ENCODE measurements at places on chromosomes 2 and 18.

DNA sequence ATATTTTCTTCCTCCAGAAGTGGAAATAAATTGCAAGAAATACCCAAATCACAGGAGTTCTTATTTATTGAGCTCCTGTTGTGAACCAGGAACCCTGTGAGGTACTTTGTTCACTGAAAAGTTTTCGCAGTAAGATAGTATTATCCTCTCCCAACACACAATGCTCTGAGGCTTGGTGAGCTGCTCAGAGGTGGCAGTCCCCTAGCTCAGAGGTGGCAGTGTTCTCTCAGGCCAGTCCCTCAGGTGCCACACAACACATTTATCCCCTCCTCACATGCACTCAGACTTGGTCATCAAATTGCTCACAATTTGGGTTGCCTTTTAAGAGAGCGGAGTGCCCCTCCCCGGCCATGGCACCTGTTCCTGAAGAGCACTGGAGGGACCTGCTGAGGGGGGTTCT, 25.9 kb downstream of the FAM228A start:
- H3K4me1 ChIP-seq = no peaks in the 10 kb centered on the region
- H3K4me3 ChIP-seq = no peak overlapping the region

GRCh38 chr2:68367953-68368653, 3.0 kb downstream of the PLEK start:
- H3K4me3 ChIP-seq = no peak overlapping the region
- H3K4me1 ChIP-seq = no peaks in the 10 kb centered on the region
- H3K27ac ChIP-seq = no peak overlapping the region
- DNase-seq = no peak
- no peaks in the 10 kb centered on the region for H3K27me3 ChIP-seq

- no peaks in the 10 kb centered on the region for H3K36me3 ChIP-seq
- H3K27ac ChIP-seq = no peak overlapping the region
- no peaks in the 10 kb centered on the region for H3K27me3 ChIP-seq
- no peak overlapping the region for H3K4me3 ChIP-seq
- no peak for DNase-seq
- H3K4me1 ChIP-seq = no peaks in the 10 kb centered on the region
These were observed 1023.0 kb upstream of the ACVR2A start for GRCh38 chr2:146821836-146822316.

DNA sequence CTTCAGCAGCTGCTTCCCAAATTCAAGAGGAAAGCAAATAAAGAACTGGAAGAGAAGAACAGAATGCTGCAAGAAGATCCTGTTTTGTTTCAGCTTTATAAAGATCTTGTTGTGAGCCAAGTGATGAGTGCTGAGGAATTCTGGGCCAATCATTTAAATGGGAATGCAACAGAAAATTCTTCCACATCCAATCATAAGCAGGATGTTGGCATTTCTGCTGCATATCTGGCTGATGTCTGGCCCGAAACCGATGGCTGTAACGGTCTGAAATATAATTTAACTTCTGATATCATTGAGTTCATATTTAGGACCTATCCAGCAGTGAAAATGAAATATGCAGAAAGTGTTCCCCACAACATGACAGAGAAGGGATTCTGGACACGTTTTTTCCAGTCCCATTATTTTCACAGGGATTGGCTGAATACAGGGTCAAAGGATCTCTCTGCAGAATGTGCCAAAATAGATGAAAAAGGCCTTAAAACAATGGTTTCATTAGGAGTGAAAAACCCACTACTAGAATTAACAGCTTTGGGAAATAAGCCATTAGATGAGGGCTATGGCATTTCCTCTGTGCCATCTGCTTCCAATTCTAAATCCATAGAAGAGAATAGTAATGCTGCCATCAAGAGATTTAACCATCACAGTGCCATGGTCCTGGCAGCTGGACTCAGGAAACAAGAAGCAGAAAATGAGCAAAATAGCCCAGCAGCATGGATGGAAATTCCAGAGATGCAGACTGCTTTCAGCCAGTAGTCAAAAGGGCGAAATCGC, 175.6 kb downstream of the MC4R start:
- no peak for DNase-seq
- H3K36me3 ChIP-seq = no peaks in the 10 kb centered on the region
- no peak overlapping the region for H3K4me3 ChIP-seq

GRCh38 chr2:20781656-20782265, 41.1 kb downstream of the LDAH start:
- DNase-seq = no peak
- H3K27ac ChIP-seq = no peak overlapping the region
- no peaks in the 10 kb centered on the region for H3K27me3 ChIP-seq
- no peaks in the 10 kb centered on the region for H3K4me1 ChIP-seq
- no peak overlapping the region for H3K4me3 ChIP-seq

- H3K27ac ChIP-seq = no peak overlapping the region
- H3K36me3 ChIP-seq = peaks cover 21% of the 10 kb centered on the region
- peaks cover 4% of the 10 kb centered on the region for H3K4me1 ChIP-seq
- H3K4me3 ChIP-seq = no peak overlapping the region
- DNase-seq = no peak
- no peaks in the 10 kb centered on the region for H3K27me3 ChIP-seq
These were observed 172.0 kb downstream of the MGAT5 start for GRCh38 chr2:134425724-134426496.

DNA sequence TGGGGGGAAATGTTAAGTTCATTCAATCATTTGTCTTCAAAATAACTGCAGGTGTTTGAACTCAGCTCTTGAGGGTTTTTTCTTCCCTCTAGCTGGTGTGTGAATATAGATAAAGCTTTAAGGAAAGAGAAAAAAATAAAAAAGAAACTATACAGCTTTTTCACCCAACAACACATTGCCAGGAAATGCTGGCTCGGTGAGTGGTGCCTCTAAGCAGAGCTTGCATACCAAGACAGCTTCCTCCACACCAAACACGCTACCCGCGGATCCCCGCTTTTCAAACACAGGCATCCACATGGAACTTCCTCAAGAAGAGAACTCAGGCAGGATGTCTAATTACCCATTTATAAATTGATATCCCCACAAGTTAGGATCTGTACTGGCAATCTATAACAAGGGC, 69.8 kb upstream of the TANK start:
- H3K4me1 ChIP-seq = peaks cover 4% of the 10 kb centered on the region
- no peaks in the 10 kb centered on the region for H3K36me3 ChIP-seq
- no peaks in the 10 kb centered on the region for H3K27me3 ChIP-seq
- DNase-seq = no peak

DNA sequence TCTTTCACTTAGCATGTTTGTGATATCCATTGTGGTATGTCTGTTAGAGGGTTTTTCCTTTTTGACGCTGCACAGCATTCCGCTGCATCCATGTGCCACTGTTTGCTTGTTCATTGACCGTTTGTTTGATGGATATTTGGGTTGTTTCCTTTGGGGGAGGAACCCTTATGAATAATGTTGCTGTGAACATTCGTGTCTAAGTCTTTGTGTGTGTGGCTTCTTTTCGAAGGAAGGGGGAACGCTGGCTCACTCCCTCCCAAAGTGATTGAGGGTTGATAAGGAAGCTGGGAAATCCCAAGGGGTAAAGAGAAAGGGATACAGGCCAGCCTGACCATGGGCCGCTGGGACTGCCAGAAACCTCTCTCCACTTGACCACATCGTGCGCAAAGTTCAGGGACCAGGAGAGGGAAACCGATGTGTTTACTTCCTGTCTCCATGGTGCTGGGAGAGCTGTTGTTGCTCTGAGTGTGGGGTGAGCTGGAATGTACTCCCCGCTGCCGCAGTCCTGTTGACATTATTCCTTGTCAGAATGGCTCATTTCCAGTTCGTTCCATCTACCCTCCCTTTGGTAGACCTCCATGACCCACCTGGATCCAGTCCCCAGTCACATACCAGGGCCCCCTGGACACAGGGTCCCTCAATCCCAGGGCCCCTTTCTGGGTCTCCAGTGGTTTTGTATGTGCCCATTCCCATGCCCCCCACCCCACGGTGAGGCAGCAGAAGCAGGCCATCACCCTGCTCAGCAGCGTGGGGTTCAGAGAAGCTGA, 39.6 kb downstream of the HS1BP3 start:
- H3K27me3 ChIP-seq = no peaks in the 10 kb centered on the region
- H3K4me3 ChIP-seq = no peak overlapping the region
- peaks cover 33% of the 10 kb centered on the region for H3K4me1 ChIP-seq
- peaks cover 4% of the 10 kb centered on the region for H3K36me3 ChIP-seq

DNA sequence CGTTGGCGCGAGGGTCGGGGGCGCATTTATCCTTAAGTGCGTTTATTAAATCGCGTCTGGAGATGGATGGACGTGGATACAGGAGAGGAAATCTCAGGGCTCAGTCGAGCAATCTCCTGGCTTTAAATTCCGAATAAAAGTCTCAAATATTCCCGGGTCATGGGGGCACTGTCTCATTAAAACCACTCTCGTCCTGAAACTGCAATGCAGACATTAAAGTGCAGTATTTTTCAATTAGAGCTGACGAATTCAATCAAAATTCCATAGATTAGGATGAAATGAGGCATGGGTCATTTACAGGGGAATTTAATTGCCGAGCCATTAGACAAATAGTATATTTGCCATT, 10.7 kb upstream of the GBX2 start:
- peaks cover 25% of the 10 kb centered on the region for H3K4me1 ChIP-seq
- no peak for DNase-seq
- no peaks in the 10 kb centered on the region for H3K36me3 ChIP-seq
- H3K27me3 ChIP-seq = peaks cover 76% of the 10 kb centered on the region
- H3K27ac ChIP-seq = peak overlapping the region; percentile 56

DNA sequence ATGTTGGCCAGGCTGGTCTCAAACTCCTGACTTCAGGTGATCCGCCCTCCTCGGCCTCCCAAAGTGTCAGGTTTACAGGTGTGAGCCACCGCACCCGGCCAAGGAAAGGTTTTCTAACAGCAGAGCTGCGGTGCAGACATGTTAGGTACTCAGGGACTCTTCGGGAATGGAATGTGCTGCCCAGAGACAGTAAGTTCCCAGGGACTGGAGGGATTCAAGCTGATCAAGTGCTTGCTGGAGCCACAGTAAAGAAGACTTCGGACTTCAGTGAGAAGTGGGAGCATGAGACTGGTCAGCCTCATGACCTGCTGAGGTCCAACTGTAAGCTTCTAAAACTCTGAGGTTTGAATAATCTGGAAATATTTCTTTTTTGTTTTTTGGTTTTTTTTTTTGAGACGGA, 7.8 kb upstream of the DES start:
- no peaks in the 10 kb centered on the region for H3K36me3 ChIP-seq
- peaks cover 25% of the 10 kb centered on the region for H3K27me3 ChIP-seq
- H3K4me1 ChIP-seq = peaks cover 4% of the 10 kb centered on the region
- no peak overlapping the region for H3K27ac ChIP-seq

GRCh38 chr2:120715941-120716340, 19.7 kb upstream of the GLI2 start:
- DNase-seq = no peak
- no peak overlapping the region for H3K27ac ChIP-seq
- no peaks in the 10 kb centered on the region for H3K36me3 ChIP-seq
- peaks cover 27% of the 10 kb centered on the region for H3K27me3 ChIP-seq
- no peaks in the 10 kb centered on the region for H3K4me1 ChIP-seq
- no peak overlapping the region for H3K4me3 ChIP-seq

DNA sequence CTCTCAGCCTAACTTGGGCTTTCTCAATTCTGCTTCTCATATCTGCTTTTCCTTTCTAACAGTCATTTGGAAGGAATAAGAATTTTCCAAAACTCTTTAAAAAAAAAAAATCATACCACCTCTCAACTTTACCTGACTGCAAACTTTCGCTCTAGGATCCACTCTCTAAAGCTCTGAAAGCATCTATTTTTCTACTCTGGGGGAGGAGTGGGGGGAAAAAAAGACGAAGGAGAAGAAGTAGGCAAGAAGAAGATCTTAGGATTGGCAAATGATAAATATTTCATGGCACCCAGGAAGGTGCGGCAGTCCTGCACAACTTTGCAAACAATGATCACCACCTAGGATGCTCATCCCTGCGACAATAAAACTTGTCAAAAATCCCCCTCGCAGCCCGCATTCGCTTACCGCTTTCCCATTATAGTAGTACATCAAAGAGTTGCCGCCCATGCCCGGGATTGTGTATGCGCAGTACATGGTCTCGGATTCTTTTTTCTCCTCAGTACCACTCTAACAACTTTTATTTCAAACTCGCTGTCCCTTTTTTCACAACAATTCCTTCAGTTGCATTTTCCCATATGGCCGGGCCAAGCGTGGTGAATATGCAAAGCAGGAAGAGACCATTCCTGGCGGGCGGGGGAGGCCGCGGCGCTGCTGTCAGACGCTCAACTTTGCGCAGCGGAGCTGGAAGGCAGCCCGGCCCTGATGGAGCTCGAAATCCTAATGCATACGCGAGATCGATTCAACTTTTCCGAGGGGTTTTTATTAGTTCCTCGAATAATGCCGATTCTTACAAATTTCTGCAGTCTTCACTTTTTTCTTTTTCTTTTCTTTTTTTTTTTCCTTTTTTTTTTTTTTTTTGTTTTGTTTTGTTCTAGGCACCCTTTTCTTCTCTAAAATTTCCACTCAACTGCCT, 266.5 kb downstream of the TCF4 start:
- peak; percentile 87 for DNase-seq
- H3K4me1 ChIP-seq = peaks cover 24% of the 10 kb centered on the region
- peaks cover 13% of the 10 kb centered on the region for H3K27me3 ChIP-seq
- peak overlapping the region; percentile 70 for H3K27ac ChIP-seq
- peak overlapping the region; percentile 93 for H3K4me3 ChIP-seq

- H3K4me3 ChIP-seq = no peak overlapping the region
- no peak overlapping the region for H3K27ac ChIP-seq
- no peaks in the 10 kb centered on the region for H3K4me1 ChIP-seq
- no peak for DNase-seq
- H3K27me3 ChIP-seq = no peaks in the 10 kb centered on the region
These were observed 309.7 kb downstream of the GALR1 start for GRCh38 chr18:77559274-77559910.

DNA sequence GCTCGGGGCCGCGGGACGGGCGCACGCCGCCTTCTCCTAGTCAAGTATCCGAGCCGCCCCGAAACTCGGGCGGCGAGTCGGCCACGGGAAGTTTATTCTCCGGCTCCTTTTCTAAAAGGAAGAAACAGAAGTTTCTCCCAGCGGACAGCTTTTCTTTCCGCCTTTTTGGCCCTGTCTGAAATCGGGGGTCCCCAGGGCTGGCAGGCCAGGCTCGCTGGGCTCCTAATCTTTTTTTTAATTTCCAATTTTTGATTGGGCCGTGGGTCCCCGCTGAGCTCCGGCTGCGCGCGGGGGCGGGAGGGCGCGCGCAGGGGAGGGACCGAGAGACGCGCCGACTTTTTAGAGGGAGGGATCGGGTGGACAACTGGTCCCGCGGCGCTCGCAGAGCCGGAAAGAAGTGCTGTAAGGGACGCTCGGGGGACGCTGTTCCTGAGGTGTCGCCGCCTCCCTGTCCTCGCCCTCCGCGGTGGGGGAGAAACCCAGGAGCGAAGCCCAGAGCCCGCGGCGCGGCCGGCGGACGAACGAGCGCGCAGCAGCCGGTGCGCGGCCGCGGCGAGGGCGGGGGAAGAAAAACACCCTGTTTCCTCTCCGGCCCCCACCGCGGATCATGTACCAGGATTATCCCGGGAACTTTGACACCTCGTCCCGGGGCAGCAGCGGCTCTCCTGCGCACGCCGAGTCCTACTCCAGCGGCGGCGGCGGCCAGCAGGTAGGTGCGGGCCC, 617 bp downstream of the FOSL2 start:
- H3K27ac ChIP-seq = peak overlapping the region; percentile 99
- H3K36me3 ChIP-seq = peaks cover 4% of the 10 kb centered on the region
- H3K4me1 ChIP-seq = peaks cover 15% of the 10 kb centered on the region
- peaks cover 15% of the 10 kb centered on the region for H3K27me3 ChIP-seq
- DNase-seq = no peak
